ENCODE measurements at places on chromosomes 12 and 14.

DNA sequence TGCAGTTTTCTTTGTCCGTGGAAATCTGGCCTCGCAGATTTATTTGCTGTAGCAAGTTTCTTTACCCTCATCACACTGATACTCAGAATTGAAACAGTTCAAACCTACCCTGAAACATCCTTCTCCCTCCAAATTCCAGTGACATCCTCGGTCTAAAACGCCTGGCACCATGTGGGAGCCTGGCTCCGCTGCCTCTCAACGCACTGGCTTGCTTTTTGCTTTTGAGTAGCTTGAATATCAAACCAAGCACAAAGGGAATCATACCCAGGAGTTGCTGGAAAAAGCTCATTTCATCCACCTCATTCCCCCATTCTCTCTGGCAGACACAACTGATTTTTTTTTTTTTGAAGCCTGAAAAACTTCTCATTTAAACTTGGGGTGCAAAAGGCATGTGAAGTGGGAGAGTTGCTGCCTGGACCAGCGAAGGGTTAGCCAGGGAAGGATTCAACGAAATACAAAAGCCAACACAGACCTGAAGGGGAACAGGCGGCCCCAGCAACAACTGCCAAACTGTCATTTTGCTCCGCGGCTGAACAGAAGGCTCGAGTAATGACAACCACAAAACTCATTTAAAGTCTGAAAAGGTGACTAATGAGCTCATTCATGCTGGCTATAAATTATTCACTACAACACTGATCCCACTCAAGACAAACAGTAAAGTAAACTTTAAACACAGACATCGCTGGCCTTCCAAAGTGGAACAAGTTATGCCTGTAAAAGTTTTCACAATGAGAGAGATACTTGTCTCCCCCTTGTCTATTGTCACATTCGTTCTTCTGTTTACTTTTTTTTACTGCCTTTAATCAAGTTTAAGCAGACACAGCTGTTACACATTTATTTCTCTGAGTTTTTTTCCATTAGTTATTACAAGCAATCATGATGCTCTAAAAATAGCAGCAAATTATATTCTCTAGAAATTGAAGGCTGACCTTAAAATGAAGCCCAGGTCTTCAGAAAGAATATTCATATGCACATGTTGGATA lies 12.5 kb upstream of the FOXN3 start:
- DNase-seq: no peak

- no peak for DNase-seq
Observed at GRCh38 chr14:23259426-23259825, 21.7 kb downstream of the RNF212B start.

DNA sequence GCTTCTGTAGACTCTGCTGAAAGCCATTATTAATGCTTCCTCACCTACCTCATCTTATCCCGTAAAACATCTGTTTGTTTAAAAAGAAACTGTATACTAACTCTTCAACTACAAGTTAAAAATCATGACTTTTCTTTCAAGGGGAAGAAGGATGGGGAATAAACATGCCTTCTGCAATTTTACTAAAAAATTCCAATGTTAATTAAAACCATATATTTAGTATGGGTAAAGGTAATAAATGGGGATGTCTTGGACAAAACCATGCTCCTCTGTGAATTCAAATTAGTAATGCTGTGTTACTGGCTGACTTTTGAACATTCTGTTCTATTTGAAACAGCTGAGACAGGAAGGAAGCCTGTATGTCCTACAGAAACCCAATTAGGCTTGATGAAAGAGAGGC lies 311.1 kb upstream of the DIO2 start:
- DNase-seq: no peak

GRCh38 chr12:6342140-6342889 lies 439 bp upstream of the TNFRSF1A start:
- no peak for DNase-seq

GRCh38 chr14:102592763-102593060 lies 263 bp downstream of the RCOR1 start:
- no peak for DNase-seq

All from dorsolateral prefrontal cortex (tissue), 122 donors.